HepG2 (cell line): ENCODE measurements at places on chromosomes 6 and 20.

DNA sequence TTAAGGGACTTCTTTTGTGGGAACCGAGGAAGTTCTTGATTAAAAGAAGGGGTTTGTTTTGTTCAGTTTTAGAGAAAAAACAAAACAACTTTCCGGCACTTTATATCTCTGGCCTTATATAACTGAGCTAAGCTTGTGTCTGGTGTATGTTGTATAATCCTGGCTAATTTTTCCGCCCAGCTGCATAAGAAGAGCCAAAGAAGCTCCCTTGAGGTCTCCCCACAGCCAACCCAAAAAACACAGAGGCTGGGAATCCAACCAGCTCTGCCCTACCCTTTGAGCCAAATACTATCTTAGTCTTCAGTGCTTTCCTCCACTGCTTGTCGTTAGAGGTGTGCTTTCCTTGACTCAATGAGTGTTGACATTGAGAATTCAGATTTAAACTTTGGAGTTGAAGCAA is 45.5 kb upstream of the RNF146 start:
- DNase-seq, result no peak

DNA sequence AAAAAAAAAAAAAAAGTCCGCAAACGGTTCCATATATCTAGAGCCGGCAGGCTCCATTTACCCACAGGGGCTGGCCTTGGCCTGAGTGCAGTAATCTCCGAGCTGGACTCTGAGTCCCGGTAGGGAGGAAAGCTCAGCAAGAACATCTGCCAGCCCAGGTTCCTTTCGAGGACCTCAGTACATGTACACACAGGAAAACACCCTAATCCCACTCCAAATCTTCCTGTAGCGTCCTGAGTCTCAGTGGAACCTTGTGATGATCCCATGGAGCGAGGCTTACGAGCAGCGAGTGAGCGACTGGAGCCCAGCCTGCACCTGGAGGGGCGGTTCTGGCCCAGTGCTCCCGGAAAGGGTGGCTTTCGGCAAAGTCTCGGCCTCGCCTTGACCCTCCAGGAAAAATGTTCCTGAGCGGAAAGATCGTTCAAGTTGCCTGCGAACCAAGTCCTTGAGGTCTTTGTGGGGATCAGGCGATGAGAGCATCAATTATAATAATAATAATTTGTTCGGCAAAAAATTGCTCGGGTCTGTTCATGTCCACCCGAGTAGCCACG is 32.1 kb downstream of the PRSS16 start:
- no peak for DNase-seq

DNA sequence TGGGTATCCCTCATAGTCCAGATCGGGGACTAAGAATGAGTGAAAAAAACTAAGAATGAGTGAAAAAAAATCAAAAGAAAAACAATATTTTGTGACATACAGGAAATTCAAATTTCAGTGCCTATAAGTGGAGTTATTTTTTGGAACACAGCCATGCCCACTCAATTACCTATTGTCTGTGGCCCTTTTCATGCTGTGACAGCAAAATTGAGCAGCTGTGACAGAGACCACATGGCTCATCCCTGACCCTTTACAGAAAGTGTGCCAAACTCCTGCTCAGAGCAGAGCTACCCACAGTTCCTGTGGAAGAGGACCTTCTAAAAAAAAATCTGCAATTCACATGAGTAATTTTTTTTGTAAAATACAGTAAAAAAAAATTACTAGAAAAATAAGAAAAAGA is 1.4 kb downstream of the NCR2 start:
- DNase-seq, result no peak

DNA sequence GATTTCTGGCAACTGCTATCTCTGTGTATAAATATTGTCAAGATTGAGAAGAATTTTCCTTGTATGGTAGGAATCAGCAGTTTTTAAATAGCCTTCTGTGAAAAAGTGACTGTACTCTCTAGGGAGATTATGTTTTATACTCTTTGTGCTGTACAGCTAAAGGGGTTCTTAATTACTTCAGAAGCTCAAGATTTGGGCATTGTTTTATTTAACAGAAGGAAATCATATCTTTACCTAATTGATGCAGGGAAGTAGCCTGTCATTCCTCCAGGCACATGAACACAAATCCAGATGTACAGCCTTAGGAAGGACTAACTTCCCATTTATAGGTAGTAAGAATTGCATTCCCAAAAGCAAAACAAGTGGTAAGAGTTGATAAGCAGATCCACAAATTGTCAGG is 1.3 kb downstream of the CALHM5 start:
- no peak for DNase-seq

DNA sequence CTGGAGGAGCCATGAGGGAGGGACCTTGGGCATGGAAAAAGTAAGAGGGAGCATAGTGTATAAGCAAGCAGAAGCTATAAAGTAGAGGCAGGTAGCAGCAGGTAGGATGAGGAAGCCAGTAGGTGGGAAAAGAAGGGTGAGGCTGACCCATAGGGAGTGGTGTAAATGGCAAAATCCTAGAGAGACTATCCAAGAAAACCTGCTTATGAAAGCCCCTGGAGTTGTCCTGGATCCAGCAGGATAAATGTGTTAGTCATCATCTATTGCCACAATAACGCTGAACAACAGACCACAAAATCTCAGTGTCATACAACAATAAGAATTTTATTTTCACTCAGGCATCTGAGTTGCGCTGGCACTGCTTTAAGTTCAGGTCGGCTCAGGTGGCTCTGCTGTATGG is 30.2 kb downstream of the CHD6 start:
- DNase-seq, result no peak
